ENCODE measurements at places on chromosomes 11 and 22. TPM values are rescaled to one million over a fixed set of nuclear protein-coding genes. Genes with fewer than 3 reads are reported as not detected.
A peak's percentile ranks its signal among the peaks of the same experiment; 100 is the strongest.

- no peak for DNase-seq
These were observed 5.8 kb downstream of the CARS1 start for GRCh38 chr11:3051196-3052108.

DNA sequence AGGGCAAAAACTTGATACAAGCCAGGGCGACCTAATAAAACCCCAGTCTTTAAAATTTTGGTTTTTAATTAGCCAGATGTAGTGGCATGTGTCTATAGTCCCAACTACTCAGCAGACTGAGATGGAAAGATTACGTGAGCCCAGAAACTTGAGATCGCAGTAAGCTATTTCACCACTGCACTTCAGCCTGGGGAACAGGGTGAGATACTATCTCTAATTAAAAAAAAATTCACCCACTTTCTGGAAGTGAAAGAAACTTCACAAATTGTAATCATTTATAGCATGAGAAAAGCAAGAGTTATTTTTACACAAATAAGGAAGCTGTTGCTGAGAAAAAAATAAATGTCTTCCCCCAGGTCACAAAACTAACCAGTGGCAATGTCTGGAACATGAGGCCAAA is 882 bp upstream of the GLYATL2 start:
- no peak for DNase-seq

SLC22A9 gene
- not detected for total RNA-seq

DNA sequence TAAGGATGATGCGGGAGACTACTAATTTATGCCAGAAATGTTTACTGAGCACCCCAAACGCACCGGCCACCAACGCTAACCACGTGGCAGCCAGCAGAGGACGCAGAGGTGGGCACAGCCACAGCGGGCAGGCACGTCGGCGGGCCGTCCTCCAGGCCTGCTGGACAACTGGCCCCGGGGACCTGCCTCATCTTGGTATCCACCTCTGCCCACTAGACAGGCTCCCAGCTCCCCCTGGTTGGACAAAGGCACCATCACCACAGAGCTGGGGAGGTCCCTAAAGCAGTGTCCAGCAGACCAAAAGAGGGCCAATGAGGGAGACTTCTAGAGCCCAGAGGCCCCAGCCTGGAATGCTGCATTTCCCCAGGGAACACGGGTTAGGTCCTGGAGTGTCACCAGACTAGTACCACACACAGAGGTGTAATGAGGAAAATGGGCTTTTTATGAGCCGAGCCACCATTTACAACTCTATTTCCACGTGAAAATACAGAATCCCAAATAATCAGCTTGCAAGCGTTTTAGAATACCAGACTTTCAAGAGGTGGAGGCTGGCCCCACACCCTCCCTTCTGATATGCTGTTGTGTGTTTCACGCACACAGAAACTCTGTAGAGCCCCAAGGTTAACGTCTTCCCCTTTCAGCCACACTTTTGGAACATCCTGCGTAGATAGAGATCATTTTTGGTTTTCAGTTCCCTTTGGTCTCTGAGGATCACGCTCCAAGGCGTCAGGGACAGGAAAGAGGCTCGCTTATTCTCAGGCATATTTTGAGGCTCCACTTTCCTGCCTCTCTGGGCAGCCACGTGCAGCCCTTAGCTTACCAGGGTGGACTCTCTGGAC is 23.7 kb upstream of the BID start:
- no peak for DNase-seq

GRCh38 chr11:67352546-67353316 is 615 bp downstream of the POLD4 start:
- DNase-seq = no peak

- DNase-seq = peak; percentile 51
These were observed at the start of gene PKP3 for GRCh38 chr11:394034-394857. Gene PKP3 (plus strand): TSS chr11:394209. CDS start chr11:394293, 84 bp downstream.

DNA sequence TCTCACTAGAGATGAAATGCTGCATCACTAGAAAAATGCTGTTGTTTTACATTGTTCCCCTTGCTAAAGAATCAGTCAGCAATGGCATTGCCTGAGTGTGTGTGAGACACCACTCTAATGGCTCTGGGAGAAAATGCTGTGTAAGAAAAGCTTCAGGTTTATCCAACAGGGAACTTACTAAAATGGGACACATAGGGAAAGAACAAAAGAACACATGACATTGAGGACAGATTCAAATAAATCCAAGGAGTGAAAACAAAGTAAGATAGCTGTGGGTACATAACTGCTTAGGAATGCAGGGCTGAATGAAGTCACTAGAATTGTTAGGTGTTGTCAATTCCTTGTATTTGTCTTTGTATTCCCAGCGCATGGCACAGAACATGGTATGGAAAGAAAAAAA is 24.2 kb downstream of the BLID start:
- DNase-seq = no peak

GRCh38 chr22:25774575-25775026 is 32.6 kb downstream of the MYO18B start:
- DNase-seq = peak; percentile 34

CNGA4 gene
- total RNA-seq = not detected

GRCh38 chr11:35035894-35036408 is 103.0 kb upstream of the CD44 start:
- peak; percentile 76 for DNase-seq

OR2AG1 gene
- total RNA-seq = not detected

DNA sequence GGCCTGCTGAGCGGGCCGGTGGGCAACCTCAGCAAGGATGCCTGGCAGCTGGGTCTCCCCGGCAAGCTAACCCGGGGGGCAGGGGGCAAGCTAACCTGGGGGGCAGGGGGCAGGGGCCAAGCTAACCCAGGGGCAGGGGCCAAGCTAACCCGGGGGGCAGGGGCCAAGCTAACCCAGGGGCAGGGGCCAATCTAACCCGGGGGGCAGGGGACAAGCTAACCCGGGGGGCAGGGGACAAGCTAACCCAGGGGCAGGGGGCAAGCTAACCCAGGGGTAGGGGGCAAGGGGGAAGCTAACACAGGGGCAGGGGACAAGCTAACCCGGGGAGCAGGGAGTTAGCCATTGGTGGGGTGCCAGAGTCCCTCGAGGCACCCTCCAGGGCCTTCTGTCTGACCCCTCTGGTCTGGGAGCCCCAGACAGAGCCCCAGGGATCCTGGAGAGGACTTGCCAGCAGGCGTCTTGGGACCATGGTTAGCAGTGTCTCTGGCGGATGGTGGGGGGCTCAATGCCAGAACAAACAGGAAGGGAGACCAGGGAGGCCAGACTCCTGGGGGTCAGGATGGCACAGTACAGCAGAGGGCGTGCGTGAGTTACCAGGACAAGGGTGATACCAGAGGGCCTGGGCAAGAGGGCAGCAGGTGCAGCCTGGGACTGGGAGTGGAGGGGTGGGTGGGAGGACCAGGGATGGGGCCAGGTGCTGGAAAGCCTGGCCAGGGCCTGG is 16.1 kb downstream of the IGF2 start:
- no peak for DNase-seq

DNA sequence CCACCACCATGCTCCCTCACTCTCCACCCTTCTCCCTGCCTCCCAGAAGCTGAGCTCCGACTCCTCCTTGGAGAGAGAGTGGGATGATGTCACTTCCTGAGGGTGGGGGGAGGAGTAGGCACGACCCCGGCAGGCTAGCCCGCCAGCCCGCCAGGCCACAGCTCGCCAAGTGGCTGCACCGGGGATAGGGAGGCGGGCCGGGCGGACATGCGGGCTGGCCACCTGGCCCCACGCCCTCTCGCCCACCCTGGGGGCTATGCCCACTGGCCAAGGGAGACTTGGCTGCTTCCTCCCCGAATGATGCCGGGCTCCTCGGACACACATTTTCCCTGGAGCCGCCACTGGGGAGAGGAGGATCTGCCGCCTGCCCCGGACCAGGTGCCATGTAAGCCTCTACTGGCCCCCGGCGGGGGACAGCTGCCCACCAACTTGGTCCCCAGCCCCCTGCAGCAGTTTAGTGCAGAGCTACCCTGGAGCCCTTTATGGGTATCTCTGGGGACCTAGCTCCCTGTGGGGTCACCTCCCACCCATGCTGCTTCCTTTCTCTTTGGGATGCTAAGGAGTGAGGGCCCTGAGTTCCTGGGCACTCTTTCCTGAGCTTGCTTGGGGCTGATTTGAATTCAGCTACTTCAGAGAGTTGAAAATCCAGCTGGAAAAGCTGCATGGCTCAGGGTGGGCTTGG is 33.7 kb upstream of the MYRF start:
- peak; percentile 44 for DNase-seq

RBMXL2 gene
- not detected for total RNA-seq

DNA sequence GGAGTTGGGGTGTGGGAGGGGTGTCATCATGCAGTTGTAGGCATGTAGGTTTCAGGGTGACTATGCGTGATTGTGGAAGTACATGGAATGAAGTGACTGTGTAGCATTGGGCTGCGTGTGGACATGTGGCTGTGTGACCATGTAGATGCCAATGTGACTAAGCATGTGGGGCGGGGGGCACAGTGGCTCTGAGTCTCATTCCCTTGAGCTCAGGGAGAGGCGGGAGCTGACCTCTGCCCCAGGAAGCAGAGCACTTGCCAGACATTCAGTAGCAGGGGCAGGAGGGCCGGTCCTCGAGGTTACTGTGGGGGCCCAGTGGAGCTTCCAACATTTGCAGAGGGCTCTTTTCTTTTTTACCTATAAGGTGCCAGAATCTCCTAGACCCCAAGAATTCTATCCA is 440 bp upstream of the KLHL35 start:
- DNase-seq = no peak

ZP1 gene
- not detected for total RNA-seq

TRIM51 gene
- not detected for total RNA-seq

DNA sequence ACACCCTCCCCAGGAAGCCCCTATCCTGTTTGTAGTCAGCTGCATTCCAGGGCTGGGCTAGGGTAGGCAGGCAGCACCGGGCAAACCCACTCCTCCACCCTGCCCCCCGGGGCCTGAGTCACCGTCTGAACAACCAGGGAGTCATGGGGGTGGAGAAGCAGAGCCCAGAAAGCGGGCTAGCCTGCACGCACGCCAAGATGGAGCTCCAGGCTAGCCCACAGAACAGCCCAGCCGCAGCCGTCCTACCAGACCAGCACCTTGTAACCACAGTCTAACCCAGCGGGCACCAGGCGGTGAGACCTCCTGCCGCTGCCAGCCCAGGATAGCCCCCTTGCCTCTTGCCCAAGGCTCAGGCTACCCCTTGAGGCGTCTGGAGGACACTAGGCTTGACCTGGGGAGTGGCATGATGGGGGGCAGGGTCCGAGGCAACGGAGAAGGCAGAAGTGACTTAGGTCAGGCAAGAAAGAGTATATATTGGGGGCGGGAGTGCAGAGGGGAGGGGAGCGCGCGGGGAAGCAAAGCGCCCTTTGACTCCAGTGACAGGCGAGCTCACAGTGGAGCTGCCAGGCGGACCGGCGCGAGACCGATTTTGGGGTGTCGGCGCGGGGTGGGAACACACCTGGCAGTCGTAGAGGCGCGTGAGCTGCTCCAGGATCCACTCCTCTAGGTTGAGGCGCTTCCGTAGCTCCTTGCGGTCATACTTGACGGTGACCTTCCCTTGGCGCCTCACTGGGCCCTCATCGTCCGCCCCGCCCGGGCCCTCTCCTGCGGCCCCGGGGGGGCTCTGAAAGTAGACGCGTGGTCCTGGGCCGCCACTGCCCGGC is 734 bp downstream of the PPP1R14B start:
- peak; percentile 85 for DNase-seq

DNA sequence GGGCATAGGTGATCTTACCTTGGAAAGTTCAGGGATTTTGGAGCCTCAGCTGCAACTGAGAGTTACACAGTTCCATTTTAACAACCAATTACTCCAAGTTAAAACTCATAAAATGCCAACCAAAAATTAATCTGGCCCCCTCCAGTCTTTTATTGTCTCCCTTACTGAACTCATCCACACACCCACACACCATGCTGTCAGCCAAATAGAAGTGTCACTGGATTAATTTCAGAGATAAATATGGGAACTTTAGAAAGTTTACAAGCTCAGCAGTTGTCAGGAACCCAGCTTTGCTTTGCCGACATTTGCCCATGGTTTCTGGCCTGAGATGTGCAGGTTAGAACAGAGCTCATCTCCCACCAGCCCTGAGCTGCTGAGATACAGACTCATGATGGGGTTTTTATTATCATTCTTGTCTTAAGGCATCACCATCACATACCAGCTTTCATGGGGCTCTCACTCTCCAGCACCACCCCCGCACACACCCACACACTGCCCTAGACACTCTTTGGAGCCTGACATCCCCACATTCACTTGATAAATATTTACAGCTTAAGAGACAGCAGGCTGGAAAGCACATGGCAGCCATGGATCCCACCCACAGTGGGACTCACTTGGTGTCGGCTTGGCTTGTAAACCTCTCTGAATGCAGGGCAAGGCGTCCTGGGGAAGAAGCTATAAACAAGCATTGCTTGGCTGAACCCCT is 23.7 kb upstream of the CTR9 start:
- no peak for DNase-seq

MAP6 gene
- 0.51 TPM for total RNA-seq

SLC17A6 gene
- not detected for total RNA-seq

UEVLD gene
- 27.7 TPM for total RNA-seq

GRCh38 chr11:129815596-129816461 is at the start of gene TMEM45B:
Gene TMEM45B (plus strand): TSS chr11:129815848. CDS start chr11:129852483, 36,635 bp downstream.
- DNase-seq = peak; percentile 37

C22orf31 gene
- total RNA-seq = not detected

GRCh38 chr11:4560467-4560866 is 15.5 kb downstream of the OR52M1 start:
- no peak for DNase-seq

GRCh38 chr11:7514099-7514591 is 346 bp downstream of the PPFIBP2 start:
- peak; percentile 2 for DNase-seq
